ENCODE measurements at places on chromosomes 1 and 21.

- DNase-seq = no peak
Observed at GRCh38 chr1:212771341-212771740, 20.2 kb downstream of the NSL1 start.

DNA sequence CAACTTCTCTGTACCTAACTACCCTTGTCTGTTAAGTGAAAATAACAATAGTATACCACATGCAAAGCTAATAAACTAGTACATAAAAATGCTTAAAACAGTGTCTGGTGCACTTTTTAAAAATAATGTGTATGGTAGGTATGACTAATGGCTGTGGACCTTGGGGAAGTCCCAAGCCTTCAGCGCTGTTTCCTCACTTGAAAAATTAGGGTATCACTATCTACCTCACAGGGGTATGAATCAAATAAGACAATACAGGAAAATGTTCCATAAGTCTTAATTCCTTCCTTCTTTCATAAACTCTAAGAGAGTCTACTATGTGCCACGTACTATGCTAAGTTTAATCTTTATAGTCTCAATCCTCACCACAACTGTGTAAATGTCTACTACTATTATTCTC lies 32.0 kb downstream of the EGLN1 start:
- no peak for DNase-seq

DNA sequence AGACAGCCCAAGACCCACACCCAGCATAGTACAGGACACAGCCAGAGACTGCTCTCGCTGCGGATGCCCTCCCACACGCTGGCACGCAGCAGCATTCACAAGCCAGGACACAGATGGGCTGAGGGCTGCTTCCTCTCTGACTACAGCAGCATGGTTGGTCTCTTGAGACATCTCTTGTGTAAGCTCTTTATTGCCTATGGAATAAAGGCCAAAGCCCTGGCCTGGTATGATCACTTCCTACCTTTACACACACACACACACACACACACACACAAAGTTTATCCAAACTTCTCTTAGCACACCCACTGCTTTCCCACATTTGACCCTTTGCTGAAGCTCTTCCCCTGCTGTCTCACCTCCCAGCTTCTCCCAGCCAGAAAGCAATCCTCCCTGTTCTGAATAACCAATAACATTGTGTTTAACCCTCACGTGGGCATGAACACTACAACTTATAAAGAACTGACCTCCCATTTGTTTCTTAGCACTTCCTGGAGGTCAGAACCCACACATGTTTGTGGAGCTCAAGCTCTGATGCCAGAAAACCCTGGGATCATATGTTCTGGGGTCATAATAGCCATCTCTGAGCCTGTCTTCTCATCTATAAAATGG lies 1.2 kb upstream of the LUZP1 start:
- DNase-seq = peak; percentile 28

DNA sequence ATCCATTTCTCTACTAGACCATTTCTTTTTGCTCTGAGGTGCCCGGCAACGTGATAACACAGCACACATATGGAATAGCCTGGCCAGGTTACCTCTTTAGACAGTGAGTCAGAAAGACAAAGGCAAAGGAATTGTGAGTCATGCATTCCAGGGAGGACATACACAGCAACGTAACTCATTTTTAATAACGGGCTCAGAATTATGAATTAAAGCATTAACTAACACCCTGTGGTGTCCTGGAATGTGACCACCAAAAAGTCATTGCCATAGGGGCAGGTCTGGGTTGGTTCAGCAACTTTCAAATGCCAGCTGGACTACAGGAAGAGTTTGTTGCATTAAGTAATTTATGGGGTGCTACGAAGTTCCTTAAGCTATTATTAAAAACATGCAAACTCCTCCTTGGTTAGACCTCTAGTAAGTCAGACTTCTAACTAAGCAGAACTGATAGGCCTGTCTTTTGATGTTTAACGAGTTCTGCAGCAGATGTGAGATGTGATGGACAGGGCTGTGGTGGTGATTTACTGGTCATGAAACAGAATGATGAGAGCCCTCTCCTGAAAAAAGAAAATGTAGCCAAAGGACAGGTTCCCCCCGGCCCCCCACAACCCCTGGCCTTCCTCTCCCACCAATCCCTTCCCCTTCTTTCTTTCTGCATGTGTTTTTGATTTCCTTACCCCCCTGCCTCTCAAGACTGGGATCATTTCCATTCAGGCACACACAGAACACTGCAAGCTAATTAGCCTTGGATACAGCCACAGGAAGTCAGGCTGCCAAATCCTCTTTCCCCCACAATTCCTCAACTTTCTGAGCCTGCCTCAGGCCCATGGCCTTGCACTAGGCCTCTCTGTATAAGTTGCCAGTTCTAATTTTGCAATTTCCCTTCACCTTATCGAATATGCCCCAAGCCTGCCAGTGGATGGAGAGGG lies 88.9 kb upstream of the HAO2 start:
- no peak for DNase-seq

DNA sequence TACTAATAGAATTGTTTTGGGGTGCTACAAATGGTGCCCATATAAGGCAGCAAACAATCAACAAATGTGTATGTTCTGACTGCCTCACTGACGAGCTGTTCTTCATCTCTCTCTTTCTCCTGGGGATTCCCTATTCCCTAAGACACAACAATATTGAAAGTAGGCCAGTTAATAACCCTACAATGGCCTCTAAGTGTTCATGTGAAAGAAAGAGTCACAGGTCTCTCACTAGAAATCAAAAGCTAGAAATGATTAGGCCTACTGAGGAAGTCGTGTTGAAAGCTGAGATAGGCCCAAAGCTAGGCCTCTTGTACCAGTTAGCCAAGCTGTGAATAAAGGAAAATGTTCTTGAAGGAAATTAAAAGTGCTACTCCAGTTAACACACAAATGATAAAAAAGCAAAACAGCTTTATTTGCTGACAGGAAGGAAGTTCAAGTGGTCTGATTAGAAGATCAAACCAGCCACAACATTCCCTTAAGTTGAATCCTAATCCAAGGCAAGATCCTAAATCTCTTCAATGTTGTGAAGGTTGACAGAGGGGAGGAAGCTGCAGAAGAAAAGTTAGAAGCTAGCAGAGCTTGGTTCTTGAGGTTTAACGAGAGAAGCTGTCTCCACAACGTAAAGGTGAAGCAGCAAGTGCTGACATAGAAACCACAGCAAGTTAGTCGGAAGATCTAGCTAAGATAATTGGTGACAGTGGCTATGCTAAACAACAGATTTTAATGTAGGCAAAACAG lies 26.3 kb downstream of the ATP2B4 start:
- no peak for DNase-seq

All from NCI-H1436 (cell line).